ENCODE measurements at places on chromosomes 7 and 10.

- DNase-seq, result no peak
Observed at GRCh38 chr7:83852136-83852535, 203.2 kb upstream of the SEMA3E start.

DNA sequence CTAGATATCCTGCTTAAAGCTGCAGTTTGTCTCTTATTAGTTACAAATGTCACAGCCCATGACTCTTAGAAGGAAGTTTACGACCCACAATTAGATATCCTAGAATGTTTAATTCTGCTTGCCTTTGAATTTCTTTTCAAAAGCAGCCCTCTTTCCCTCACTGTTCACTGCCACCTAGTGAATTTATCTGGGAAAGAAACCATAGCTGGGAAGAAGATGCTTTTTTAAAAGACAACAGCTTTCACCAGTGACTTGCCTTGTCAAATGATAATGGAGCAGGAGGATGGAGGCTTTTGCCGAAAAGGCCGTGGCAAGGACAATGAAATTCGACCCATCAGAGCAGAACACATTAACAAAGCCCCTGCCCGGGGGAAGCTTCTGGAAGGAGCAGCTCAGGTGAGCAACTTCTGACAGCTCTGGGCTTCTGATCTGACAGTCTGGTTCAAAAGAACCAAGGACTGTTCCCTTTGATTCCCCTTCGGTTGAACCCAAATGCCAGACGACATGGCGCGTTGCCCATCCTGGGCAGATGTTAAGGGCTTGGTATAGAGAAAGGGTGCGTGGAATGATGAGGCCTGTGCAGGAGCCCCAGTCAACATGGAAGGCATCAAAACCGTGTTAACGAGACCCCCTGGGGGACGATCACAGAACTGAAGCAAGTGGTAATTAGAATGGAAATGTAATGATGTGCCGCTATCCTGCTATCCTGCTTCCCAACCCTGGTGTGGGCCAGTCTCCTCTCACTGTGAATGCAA, 236.8 kb downstream of the FRMD4A start:
- DNase-seq, result no peak

GRCh38 chr7:82808633-82809032, 354.1 kb downstream of the PCLO start:
- no peak for DNase-seq

DNA sequence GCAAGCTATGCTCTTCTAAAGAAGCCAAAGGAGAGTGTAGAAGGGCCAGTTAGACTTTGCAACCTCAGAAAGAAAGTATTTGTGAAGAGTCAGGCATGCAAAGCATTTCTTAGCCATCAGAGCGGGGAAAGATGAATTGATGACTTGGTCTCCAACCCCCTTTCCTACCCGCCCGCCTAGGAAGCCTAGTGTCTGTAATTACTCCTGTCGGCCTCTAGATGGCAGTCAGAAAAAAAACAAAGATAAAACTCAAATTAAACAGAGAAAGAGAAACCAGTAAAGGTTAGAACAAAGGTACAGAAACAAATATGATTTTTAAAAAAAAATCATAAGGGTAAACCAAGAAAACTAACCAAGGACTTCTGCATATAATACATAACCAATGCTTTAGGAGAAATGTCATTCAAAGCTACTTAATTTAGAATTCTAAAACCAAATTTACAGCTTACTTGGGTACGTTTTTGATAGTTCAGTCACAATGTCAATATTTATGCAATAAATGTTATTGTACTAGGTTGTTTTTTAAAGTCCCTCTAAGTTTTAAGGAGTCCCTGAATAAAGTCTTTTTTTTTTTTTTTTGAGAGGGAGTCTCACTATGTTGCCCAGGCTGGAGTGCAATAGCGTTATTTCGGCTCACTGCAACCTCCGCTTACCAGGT, 97.6 kb downstream of the LYZL1 start:
- no peak for DNase-seq

DNA sequence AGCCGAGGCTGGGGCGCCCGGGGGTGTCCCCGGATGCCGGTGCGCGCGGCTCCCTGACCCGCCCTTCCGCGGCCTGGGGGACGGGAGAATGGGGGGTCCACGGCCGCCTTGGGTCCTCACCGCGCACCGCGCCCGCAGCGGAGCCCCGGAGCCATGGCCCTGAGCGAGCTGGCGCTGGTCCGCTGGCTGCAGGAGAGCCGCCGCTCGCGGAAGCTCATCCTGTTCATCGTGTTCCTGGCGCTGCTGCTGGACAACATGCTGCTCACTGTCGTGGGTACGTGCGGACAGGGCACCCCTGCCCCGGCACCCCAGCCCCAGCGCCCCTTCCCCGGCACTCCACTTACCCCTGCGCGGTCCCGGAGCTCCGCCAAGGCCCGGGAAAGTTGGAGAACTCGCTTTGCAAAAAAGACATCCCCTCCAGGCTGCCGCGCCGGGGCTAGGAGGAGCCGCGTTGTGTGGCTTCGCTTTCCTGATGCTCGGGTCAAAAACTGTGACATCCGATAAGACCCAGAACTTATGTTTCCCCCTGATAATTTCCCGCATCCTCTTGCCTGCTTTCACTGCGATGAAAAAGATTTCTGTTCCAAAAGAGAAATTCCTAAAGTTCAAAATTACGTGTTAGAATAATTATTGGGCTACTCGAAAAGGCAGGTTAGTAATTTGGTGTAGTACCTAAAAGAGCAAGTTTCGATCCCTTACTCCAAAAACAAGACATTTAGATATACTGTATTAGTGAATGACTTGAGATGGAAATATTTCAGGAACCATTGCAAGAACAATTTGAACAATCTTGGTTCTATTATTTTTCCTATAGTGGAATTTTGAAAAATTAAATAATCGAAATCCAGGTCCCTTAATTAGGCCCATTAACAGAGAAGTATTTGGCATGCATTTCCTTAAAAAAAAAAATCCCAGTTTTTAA, 888 bp downstream of the SLC18A2 start:
- no peak for DNase-seq
